ENCODE measurements at places on chromosomes 7 and 10. TPM values are rescaled to one million over a fixed set of nuclear protein-coding genes. Genes with fewer than 3 reads are reported as not detected.
A peak's percentile ranks its signal among the peaks of the same experiment; 100 is the strongest.

FOXI2 gene
- total RNA-seq, result 0.74 TPM

TUBAL3 gene
- total RNA-seq, result 2.5 TPM

CFTR gene
- total RNA-seq, result 5.1 TPM

ZNF394 gene
- 45.3 TPM for total RNA-seq

DEPP1 gene
- 33.1 TPM for total RNA-seq

GPR15LG gene
- total RNA-seq, result not detected

- no peaks in the 10 kb centered on the region for H3K36me3 ChIP-seq
- H3K4me3 ChIP-seq, result peak overlapping the region; percentile 67
- no peaks in the 10 kb centered on the region for H3K27me3 ChIP-seq
- H3K4me1 ChIP-seq, result peaks cover 27% of the 10 kb centered on the region
These were observed 276.1 kb downstream of the DNAJB6 start for GRCh38 chr7:157612664-157613561.

GRCh38 chr10:78653555-78653954 lies 415.2 kb upstream of the ZMIZ1 start:
- no peaks in the 10 kb centered on the region for H3K36me3 ChIP-seq
- no peak for DNase-seq
- H3K27me3 ChIP-seq, result no peaks in the 10 kb centered on the region

- H3K36me3 ChIP-seq, result no peaks in the 10 kb centered on the region
- no peak for DNase-seq
- H3K4me1 ChIP-seq, result no peaks in the 10 kb centered on the region
- no peak overlapping the region for H3K4me3 ChIP-seq
- H3K27me3 ChIP-seq, result no peaks in the 10 kb centered on the region
- H3K27ac ChIP-seq, result no peak overlapping the region
These were observed 23.2 kb upstream of the MTPN start for GRCh38 chr7:136000288-136000913.

DNA sequence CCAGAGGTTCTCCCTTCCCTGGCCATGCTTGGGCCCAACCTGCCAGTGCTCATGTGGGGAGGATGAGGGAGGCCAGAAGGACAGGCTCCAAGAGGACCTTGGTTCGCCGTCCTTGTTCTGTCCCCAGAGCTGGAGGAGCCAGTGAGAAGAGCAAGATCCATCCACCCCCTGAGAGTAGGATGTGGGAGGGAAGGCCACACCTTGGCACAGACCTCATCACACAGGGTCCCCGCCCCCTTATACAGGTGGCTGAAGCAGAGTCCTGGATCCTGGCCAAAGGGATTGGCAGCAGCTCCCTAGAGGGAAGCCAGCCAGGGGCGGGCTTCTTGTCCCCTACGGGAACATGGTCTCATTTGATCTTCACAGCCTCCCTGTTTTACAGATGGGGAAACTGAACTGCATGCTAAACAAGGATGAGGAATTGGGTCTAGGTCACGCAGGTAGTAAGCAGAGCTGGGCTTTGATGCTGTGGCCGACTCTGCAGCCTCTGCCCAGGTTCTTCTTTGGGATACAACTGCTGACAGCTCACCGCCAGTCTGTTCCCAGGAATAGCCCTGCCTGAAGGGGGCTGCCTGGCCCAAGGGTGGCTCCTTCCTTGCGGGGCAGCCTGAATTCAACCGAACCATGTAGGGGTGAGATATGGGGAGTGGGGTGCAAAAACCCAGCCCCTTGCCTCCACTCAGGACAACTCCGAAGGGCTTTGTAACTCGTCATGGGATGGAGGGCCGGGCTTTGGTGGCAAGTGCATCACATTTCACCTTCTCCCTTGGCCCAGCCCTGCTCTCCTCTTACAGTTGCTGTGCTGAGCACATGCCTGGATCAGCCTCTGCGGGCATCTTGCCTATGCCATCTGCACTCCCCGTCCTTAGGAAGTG lies 62.2 kb upstream of the KDM7A start:
- no peaks in the 10 kb centered on the region for H3K27me3 ChIP-seq
- no peak for DNase-seq
- peaks cover 4% of the 10 kb centered on the region for H3K4me1 ChIP-seq

GRCh38 chr10:103512591-103513379 lies 19.3 kb downstream of the NEURL1 start:
- peak; percentile 9 for DNase-seq
- H3K27me3 ChIP-seq, result no peaks in the 10 kb centered on the region
- no peaks in the 10 kb centered on the region for H3K36me3 ChIP-seq
- peaks cover 6% of the 10 kb centered on the region for H3K4me1 ChIP-seq
- no peak overlapping the region for H3K4me3 ChIP-seq

- H3K4me3 ChIP-seq, result peak overlapping the region; percentile 29
- H3K27me3 ChIP-seq, result no peaks in the 10 kb centered on the region
- DNase-seq, result no peak
- peaks cover 6% of the 10 kb centered on the region for H3K4me1 ChIP-seq
These were observed 798 bp upstream of the TSPAN33 start for GRCh38 chr7:129143724-129144094.

GRCh38 chr10:122498521-122498920 lies 37.2 kb downstream of the HTRA1 start:
- H3K4me1 ChIP-seq, result peaks cover 10% of the 10 kb centered on the region
- peak overlapping the region; percentile 60 for H3K27ac ChIP-seq
- H3K36me3 ChIP-seq, result no peaks in the 10 kb centered on the region
- no peak overlapping the region for H3K4me3 ChIP-seq
- no peaks in the 10 kb centered on the region for H3K27me3 ChIP-seq

DNA sequence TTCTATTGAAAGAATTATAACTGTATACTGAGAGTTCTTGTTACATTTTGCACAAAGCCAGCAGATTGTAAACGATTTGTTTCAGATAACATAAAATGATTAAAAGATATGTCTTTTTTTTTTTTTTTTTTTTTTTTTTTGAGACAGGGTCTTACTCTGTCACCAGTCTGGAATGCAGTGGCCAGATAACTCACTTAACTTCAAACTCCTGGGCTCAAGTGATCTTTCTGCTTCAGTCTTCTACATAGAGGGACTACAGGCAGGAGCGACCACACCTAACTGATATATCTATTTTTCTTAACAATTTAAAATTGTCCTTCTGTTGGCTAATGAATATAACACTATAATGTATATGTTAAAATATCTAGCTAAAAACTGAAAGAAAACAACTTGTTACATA lies 317.3 kb upstream of the CACNA2D1 start:
- H3K27me3 ChIP-seq, result no peaks in the 10 kb centered on the region
- H3K27ac ChIP-seq, result no peak overlapping the region
- no peaks in the 10 kb centered on the region for H3K4me1 ChIP-seq
- no peak overlapping the region for H3K4me3 ChIP-seq

DNA sequence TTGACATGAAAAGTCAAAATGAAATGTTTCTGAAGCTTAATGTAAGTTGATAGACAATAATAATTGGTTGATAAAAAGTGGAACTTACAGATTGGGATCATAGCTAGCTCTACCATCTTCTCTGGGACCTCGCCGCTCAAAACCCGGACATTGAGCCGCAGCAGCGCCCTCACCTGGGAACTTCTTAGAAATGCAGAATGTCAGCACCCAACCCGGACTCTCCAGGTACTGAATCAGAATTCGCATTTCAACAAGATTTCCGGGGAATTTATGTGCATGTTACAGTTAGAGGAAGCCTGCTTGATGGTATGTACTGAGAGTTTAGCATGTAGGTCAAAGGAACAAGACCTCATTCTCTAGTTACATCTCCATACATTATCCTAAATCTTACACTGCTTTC lies 36.7 kb upstream of the ABLIM1 start:
- no peak overlapping the region for H3K27ac ChIP-seq
- no peaks in the 10 kb centered on the region for H3K4me1 ChIP-seq
- H3K27me3 ChIP-seq, result no peaks in the 10 kb centered on the region
- no peaks in the 10 kb centered on the region for H3K36me3 ChIP-seq
- DNase-seq, result peak; percentile 68

GRCh38 chr10:84391326-84391725 lies 62.9 kb downstream of the CCSER2 start:
- no peaks in the 10 kb centered on the region for H3K27me3 ChIP-seq
- H3K4me1 ChIP-seq, result no peaks in the 10 kb centered on the region
- no peak for DNase-seq
- no peak overlapping the region for H3K4me3 ChIP-seq
- no peaks in the 10 kb centered on the region for H3K36me3 ChIP-seq

All from testis (tissue), 5 donors.